ENCODE measurements at places on chromosomes 7 and 10. TPM values are rescaled to one million over a fixed set of nuclear protein-coding genes. Genes with fewer than 3 reads are reported as not detected.

The ETV1 gene
- total RNA-seq: not detected

DNA sequence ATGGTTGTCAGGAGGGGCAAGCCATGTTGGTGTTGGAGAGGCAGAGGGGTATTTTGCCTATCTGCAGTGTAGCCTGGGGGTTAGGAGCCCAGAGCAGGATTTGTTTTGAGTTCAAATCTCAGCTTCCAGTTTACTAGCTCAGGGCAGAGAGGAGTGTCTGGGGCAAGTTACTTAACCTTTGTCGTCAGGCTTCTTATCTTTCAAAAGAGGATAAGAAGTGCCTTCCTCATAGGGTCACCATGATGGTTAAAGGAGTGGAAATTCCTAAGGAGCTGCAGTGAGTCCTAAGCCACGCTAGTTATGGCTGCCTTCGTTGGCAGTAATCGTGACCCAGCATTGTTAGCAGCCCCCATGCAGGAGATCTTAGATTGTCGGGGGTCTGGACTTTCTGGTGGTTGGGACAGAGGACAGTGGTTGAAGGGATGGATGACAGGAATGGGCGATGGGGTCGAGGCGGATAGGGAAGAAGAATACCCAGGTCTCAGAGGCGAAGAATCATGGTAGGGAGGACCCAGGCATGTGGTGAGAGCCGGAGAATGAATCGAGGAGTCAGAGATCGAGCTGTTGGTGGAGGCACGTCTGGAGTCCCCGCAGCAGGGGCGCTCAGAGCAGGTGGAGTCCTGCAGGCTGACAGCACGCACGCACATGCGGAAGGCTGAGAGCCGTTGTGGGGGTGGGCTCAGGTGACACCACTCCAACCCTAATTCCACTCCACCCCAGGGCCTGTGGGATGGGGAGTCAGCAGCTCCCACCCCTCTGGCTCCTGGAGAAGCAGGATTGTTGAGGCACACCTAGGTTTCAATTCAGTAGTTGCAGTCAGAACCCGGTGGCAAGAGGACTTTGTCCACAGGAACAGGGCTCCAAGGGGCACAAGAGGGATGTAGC lies 11.6 kb downstream of the ADCK2 start:
- H3K36me3 ChIP-seq: peaks cover 75% of the 10 kb centered on the region
- H3K4me1 ChIP-seq: no peaks in the 10 kb centered on the region
- no peak overlapping the region for H3K4me3 ChIP-seq
- no peak overlapping the region for H3K27ac ChIP-seq
- no peaks in the 10 kb centered on the region for H3K27me3 ChIP-seq

The SORCS1 gene
- total RNA-seq: not detected

The ZP3 gene
- 3.2 TPM for total RNA-seq

DNA sequence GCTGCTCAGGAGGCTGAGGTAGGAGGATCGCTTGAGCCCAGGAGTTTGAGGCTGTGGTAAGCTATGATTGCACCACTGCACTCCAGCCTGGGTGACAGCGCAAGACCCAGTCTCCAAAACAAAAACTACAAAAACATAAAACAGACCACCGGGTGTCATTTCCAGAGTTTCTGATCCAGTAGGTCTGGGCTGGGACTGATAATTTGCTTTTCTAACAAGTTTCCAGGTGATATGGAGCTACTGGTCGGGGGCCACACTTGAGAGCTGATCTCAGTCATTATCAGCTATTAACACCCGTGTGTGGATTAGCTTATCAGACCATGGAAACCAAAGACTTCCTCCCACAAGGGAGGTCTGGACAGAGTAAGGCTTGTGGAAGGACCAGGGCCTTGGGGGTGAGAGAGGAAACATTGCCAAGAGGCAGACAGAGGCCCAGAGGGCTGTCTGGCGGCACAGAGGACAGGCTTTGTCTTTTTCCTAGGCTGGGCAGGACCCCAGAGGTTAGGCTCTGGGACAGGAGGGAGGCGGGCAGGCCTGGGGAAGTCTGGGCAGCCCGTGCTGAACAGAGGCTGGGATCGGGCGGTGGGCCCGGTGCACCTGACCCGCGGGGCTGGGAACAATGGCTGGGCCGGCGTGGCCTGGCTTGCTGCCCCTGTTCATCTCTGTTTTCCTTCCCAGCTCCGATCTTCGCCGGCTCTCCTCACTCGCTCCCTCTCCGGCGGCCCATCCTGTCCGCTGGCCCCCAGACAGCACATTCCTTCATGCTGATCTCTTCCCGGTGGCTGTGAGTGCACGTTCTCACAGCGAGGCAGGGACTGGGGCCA lies 25.2 kb downstream of the TMEM270 start:
- no peaks in the 10 kb centered on the region for H3K36me3 ChIP-seq
- H3K27me3 ChIP-seq: peaks cover 25% of the 10 kb centered on the region
- H3K27ac ChIP-seq: no peak overlapping the region
- no peak overlapping the region for H3K4me3 ChIP-seq

The ATRNL1 gene
- total RNA-seq: not detected

The TMEM236 gene
- total RNA-seq: 0.18 TPM

All from naive thymus-derived CD8-positive, alpha-beta T cell (primary cell).